NCI-H1092 (cell line): ENCODE measurements at places on chromosomes 2 and 18.

- no peak for DNase-seq
Observed at GRCh38 chr2:59658906-59659635, 894.4 kb downstream of the BCL11A start.

DNA sequence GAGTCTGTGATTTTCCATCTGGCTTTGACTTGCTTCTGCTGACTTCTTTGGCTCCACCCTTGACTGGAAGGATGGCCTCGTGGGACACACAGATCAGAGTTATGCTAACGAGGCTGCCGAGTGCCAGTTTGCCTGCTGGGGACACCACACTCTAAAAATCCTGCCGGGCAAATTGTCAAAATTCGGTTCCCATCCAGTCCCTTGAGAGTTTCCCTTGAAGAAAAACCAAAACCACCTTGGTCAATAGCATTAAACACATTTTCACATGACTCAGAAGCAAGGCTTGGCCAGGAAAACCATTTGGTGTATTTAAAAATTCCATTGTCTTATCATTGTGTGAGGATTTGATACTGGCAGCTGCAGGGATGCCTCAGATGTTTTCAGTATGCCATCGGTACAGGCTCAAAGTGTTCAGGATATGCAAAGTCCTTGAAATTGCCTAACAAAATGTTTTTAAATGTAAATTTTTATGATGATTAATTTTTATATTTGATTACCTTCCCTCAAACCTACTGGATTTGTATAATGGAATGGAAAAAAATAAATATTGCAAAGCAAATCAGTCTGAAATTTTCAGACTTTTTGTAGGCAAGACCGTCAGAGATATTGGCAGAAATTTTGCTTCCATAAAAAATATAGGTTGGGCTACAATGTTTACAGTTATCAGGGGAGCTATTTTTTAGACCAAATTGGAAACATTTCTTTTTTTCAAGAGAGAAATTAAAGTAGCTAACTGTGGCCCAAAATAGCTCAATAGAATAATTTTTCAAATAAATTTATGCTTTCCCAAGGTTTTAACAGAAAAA lies 41.6 kb downstream of the KCNE4 start:
- no peak for DNase-seq

DNA sequence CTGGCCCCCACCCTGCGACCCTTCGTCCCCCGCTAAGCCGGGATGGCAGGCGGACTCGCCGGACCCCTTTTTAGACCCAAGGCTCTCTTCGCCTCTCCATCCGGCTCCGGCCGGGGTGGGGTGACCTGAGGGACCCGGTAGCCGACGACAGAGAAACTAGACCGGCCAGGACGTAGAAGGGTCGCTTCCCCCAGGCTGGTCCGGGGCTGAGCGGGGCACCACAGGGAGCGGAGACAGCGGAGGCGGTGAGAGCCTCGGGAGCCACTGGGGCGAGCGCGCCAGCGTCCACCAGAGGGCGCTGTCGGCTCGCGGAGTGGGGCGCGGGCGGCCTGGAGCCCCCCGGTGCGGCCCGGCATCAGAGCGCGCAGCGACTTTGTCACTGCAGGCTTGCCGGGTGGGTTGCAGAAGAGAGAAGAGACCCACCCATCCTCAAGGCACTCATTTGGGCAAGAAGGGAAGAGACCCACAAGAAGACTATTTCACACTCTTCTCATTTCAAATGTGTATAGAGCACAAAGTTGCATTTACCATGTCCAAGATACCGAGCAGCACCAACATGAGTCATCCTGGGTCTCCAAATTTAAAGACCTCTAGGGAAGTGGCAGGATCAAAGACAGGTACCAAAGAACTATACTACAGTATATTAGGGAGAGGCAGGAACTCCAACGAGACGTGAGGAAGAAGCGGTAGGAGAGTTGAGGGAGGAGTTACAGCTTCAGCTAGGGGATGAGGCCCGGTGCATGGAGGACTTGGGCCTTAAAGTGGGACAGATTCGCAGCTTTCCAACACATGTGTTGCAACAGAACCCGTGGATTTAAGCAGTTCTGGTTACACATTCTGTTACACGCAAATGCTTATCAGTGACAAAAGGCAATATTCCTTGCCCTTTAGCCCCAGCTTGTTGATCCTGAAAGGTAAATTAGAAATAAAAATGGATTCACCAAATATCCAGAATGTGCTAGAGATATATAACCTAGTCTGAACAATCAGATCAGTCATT lies 7.6 kb upstream of the PRKCE start:
- DNase-seq: no peak

GRCh38 chr18:36843199-36843598 lies 14.3 kb downstream of the KIAA1328 start:
- DNase-seq: no peak

DNA sequence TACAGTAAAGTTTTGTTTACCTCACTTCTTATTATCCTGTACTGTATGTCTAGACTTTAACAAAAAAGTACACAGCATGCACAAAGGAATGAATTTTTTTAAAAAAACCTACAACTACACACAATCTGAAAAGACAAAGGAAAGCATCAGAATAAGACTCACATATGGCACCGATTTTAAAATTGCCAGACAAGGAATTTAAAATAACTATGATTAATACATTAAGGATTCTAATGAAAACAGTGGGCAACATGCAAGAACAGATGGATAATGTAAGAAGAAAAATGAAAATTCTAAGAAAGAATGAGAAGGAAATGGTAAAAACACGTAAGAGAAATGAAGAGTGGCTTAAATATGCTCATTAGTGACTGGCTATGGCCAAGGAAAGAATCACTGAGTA lies 638.2 kb downstream of the FBXO15 start:
- DNase-seq: no peak

- no peak for DNase-seq
Observed at GRCh38 chr2:156589381-156590079, 153.4 kb downstream of the GPD2 start.

- DNase-seq: no peak
Observed at GRCh38 chr2:14533131-14533757, 99.3 kb upstream of the LRATD1 start.

GRCh38 chr2:230987137-230988020 lies 8.5 kb upstream of the SPATA3 start:
- DNase-seq: peak; percentile 26

GRCh38 chr2:61368687-61369665 lies 101.9 kb downstream of the USP34 start:
- DNase-seq: no peak

DNA sequence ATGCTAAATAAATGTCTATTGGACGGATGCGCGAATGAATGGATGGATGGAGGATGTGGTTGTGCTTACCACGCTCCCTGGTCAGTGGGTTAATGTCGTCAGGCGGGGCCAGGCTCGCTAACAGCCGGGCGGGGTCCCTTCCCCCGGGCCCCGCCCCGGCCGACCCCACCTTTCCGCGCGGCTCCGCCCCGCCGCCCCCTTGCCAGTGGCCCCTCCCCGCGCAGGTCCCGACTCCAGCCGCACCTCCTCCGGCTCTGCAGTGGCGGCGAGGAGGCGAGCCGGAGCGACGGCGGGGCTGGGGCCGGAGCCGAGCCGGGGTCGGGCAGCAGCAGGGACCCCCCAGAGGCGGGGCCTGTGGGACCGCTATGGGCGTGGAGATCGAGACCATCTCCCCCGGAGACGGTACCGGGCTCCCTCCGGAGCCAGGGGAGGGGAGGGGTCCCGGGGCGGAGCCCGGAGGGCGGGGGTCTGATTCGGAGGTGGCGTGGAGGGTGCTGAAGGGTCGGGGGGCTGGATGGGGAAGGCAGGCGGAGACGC lies at the start of gene FKBP1B:
Gene FKBP1B, plus strand, starts transcription at position 257 of the 537 bp plus-strand sequence. Its CDS starts 109 bp downstream, at position 366.
- DNase-seq: peak; percentile 5

DNA sequence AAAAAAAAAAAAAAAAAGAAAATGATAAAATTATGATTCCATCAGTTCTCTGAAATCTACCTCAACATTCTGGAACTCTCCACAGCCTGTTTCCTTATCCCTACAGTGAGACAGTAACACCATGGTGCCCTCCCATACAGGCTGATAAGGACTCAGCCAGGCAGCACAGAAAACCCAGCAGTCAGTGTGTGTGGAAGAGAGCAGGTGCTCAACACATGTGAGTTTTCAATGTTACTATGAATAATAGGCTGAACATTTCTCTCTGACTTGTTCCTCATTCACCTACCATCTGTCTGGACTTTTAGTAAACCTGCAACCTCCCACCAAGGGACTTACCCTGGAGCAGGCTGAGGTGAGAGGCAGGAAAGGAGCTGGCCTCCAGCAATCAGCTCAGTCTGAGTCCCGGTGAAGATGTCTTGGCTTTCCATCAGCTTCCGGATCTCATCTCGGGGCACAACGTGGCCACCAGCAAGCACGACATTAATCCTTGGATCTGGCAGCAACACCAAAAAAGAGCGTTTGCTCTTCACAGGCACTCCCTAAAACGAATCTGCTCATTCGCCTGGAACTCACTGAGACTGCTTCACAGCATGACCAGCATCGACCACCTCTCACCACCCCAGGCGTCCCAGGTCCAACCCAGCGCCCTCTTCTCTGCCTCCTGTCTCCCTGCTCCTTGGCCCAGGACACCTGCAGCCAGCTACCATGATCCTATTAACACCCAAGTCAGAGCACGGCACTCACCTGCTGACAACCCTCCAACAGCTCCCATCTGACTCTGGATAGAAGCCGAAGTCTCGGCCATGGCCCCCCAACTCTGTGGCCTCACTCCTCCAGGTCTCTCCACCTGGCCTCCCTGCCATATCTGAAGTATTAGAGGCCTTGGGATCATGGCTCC lies 16.5 kb downstream of the PASK start:
- DNase-seq: no peak

DNA sequence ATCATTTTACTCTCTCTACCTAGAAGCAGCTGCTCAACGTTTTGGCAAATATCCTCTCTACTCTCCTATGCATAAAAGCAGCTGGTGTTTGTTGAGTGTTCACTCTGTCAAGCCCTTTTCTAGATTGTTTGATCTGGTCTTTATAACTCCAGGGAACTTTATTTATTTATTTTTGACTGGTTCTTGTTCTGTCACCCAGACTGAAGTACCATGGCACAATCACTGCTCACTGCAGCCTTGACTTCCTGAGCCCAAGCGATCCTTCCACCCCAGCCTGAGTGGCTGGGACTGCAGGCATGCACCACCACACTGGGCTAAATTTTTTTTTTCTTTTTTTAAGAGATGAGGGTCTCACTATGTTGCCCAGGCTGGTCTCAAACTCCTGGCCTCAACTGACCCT lies 12.7 kb downstream of the CATIP start:
- DNase-seq: peak; percentile 41

DNA sequence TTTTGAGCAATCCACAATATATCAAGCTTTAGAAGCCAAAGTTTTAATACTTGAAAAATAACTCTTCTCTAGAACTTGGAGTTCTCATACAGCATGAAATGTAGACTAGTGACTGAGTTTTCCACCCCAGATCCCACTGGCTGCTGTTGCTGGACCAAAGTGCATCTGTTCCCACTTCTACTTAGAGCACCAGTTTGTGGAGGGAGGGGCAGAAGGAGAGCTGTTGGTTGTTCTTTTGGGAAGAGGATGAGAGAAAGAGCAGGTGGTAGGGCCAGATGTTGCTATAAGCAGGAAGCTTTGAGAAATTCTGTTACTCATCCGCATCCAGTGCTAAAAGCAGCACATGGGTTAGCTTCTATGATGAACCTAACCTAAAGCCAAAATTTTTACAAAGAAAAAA lies 59.0 kb downstream of the MBD2 start:
- no peak for DNase-seq

GRCh38 chr2:240455647-240456446 lies 20.4 kb downstream of the GPC1 start:
- DNase-seq: no peak

- DNase-seq: no peak
Observed at GRCh38 chr2:195044801-195045200, 612.2 kb upstream of the SLC39A10 start.

GRCh38 chr2:181190711-181191110 lies 210.3 kb downstream of the UBE2E3 start:
- no peak for DNase-seq

- no peak for DNase-seq
Observed at GRCh38 chr2:130334026-130334425, 8.7 kb upstream of the IMP4 start.
